Stimulated activated CD8-positive, alpha-beta memory T cell treated with anti-CD3 and anti-CD28 coated beads, Interleukin-4, amount 100 ng/mL, for 1 hour (primary cell): ENCODE measurements at places on chromosomes 5 and 9.

- DNase-seq = no peak
Measured at GRCh38 chr5:137938751-137939143, 49.5 kb downstream of the PKD2L2 start.

DNA sequence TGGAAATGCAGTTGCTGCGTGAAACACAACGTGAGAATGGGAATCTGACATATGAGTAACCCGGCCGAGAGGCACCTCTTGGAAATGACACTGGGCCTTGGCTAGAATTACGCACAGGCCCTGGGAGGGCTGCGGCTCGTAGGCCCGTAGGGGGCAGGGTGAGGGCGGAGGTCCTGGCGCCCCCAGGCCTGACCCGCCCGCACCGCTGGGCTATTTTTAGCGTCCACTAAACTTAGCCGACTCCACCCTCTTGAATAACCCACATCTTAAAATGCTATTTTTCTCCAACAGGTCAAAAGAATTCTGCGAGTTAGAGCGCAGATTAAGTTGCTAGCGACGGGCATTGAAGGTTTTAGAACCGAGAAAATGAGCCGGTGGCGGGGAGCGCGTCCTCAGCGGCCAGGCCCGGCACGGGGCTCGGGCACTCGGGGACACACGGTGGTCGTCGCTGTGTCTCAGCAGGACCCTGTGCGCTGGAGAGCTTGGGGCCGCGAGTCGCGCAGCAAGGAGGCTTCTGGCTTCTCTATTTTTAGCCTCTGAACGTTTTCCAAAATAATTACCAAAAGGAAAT is 168.5 kb downstream of the AUH start:
- peak; percentile 38 for DNase-seq

DNA sequence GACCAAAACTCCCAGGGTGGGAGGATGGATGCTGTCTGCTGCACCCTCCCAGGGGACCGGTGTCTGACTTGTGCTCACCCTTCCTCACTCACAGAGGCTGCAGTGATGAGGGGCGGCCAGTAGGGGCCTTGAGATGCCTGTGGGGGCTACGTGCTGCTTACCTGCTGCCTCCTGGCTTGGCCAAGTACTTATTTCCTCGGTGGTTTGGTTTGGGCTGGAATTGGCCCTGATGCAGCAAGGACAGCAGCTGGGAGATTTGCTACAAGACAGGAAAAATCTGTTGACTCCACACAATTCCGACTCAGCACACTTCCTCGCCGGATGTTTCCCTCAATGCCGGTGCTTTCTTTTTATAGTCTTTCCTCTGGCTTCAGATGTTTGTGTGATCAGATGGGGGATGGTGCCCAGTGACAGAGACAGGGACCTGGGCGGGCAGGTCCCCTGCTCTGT is 6.6 kb downstream of the PCDH12 start:
- DNase-seq = no peak

DNA sequence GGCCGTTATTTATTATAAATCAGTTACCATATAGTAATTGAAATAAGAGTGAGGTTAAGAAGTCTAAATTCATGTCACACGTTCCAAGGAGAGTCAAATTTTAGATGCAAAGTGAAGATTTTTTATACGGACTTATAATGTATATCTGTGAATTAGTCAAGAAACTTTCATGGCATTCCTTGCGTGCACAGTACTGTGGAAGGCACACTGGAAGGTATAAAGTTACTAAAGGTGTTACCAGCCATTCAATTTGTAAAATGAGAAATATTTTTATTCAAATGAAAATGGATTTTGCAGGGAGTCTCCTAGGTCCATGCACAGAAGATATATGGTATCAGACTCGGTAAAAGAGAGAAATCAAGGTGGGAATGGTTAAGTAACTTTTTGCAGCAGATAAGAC is 408.1 kb upstream of the CTNND2 start:
- no peak for DNase-seq

- DNase-seq = no peak
Measured at GRCh38 chr9:83330207-83331196, 207.7 kb downstream of the FRMD3 start.

- no peak for DNase-seq
Measured at GRCh38 chr9:119289740-119290433, 79.3 kb downstream of the BRINP1 start.
